ENCODE measurements at places on chromosomes 4 and X. TPM values are rescaled to one million over a fixed set of nuclear protein-coding genes. Genes with fewer than 3 reads are reported as not detected.

The STATH gene
- polyA plus RNA-seq: 0.69 TPM

The SORCS2 gene
- polyA plus RNA-seq: 8.5 TPM

The PNMA3 gene
- polyA plus RNA-seq: 27.2 TPM

The DOK7 gene
- 3.5 TPM for polyA plus RNA-seq

The IL21 gene
- not detected for polyA plus RNA-seq

The TMSB4X gene
- 3,338 TPM for polyA plus RNA-seq

The PGRMC1 gene
- polyA plus RNA-seq: 293 TPM

The PNMA6A gene
- polyA plus RNA-seq: 17.6 TPM

The NAP1L3 gene
- polyA plus RNA-seq: 19.3 TPM

The LNX1 gene
- polyA plus RNA-seq: 22.4 TPM

The MSX1 gene
- polyA plus RNA-seq: 1.1 TPM

The SNCA gene
- polyA plus RNA-seq: 57.3 TPM

The OCIAD1 gene
- polyA plus RNA-seq: 275 TPM

- no peak for DNase-seq
Measured at GRCh38 chr4:8066336-8066931, 92.2 kb downstream of the ABLIM2 start.

DNA sequence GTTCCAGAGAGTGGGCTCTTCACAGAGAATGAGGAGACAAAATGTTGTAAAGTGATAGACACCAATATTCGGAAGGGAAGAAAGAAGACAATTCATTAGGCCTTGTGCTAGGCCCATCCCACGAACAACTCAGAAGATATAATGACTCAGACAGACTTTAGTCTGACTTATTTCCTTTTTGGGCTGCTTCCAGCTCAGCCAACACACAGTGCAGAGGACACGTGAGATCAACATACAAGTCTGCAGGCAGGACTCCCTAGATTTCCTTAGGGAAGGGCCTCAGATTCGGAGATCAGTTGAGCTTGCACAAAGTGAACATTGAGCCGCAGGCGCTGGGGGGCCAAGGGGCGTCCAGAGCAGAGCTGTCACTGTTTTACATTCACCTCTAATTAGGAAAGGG lies 290.7 kb upstream of the TENM3 start:
- DNase-seq: no peak

- DNase-seq: peak; percentile 22
Measured at GRCh38 chrX:150772150-150772970, 79.2 kb downstream of the MTMR1 start.

GRCh38 chr4:175435381-175435783 lies 376.7 kb downstream of the GPM6A start:
- DNase-seq: no peak

- no peak for DNase-seq
Measured at GRCh38 chrX:10566716-10567097, 53.7 kb downstream of the MID1 start.

GRCh38 chrX:4844376-4844775 lies 1130.9 kb upstream of the PRKX start:
- no peak for DNase-seq

GRCh38 chr4:16788868-16789267 lies 109.6 kb downstream of the LDB2 start:
- DNase-seq: no peak

- no peak for DNase-seq
Measured at GRCh38 chrX:151793886-151794285, 59.3 kb downstream of the CNGA2 start.

- DNase-seq: no peak
Measured at GRCh38 chr4:146062340-146062739, 113.2 kb upstream of the LSM6 start.

DNA sequence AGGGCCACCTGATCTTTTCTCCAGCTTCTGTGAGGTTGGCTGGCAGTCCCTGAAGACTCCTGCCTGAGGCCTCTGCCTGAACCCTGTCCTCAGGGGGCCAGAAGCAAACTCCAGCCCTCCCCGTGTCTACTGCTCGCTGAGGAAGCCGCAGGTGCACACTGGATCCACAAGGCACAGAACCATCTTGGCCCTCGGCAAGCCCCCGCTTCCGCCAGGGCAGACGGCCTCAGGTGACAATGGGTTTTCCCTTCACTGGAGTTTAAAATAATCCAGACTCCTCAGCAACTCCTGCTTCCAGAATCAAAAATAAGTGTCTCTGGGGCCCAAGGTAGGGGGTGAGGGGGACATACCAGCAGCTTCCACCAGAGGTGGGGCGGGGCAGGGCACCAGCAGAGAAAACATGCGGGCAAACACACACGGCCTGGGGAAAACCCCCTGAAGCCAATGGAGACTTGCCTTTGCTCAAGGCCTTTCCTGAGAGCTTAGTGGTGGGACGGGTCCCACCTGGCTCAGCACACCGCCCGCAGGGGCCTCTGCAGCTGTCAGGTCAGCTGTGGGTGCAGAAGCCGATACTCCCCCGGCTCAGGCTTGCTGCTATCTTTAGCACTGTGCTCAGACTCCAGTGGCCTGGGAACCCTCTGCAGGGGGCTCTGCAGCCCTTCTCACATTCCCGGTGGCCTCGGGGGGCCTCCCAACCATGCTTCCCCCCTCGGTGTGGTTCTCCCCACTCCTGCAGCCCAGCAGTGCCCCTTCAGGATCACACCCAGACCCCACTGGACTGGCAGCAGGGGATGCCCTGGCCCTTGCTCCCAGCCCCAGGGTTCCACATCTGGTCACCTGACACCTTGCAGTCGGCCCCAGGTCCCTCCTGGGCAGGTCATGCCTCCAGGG lies 1.9 kb downstream of the MYL5 start:
- no peak for DNase-seq

DNA sequence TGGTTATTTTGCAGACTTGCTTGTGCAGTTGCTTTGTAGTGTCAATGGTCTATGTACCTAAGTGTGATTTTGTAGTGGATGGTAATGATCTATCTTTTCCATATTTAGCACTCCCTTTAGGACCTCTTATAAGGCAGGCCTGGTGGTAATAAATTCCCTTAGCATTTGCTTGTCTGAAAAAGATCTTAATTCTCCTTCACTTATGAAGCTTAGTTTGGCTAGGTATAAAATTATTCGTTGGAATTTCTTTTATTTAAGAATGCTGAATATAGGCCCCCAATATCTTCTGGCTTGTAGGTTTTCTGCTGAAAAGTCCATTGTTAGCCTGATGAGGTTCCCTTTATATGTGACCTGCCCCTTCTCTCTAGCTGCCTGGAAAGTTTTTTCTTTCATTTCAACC lies 10.6 kb upstream of the HSD17B13 start:
- DNase-seq: no peak

GRCh38 chrX:110847334-110847733 lies 51.7 kb upstream of the CHRDL1 start:
- peak; percentile 53 for DNase-seq

DNA sequence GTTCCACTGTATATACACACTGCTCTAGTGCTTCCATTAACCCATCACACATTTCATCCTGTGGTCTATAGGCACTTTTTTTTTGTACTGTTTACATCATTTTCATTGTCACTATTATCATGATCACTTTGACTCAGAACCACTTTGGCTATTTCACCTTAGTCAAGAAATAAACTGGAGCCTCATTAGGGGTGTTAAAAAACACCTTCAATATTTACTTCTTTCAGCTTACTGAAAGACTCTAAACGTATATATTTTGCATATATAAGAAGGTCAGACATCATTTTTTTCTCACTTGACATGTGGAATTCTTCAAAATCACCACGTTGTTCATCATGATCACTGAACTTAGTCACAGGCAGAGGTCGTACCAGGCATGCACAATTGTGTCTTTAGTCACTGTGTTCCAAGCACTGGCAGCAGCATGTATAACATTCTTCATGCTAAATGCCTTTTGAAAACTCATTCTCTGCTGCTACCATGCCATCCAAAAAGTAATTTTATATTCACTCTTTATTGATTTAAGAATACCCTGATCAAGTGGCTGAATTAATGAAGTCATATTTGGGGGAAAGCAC lies 229.2 kb upstream of the ARSJ start:
- no peak for DNase-seq

GRCh38 chr4:28176942-28177341 lies 1316.3 kb downstream of the STIM2 start:
- no peak for DNase-seq

- no peak for DNase-seq
Measured at GRCh38 chrX:103517246-103517645, 2.0 kb downstream of the RAB40A start.

DNA sequence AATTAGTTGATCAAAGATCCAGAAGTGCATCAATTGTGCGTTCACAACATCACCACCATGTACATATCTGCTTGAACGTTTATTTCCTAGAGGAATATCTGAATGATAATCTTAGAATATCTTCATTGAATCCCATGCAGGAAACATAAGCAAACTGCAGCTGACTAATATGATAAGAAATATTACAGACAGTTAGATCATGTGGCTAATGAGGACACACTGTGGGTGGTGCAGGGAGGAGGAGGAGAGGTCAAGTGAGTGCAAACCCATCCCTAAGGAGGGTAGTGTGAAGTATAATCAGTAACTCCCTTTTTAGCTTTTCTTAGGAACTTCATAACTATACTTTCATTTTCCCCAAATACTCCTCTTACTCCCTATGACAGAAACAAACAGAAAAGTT lies 58.3 kb upstream of the HPGD start:
- no peak for DNase-seq

DNA sequence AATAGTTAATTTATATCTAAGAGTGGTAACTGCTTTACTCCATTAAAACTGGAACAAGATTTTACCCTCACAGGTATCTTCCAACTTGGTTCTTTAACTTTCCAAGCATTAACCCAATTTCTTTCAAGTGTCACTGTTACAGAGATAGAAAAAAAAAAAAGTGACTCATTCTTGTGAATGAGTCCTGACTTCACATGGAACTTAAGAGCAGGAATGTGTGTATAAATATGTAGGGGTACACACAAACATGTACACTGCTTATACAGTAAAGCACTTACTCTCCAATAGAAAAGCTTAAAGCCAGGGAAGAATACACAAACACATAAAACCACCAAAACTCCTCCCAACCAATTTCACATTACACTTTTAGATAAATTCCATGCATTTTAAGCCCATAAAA lies 38.8 kb downstream of the TAPT1 start:
- no peak for DNase-seq

GRCh38 chr4:101140228-101140627 lies 207.1 kb downstream of the PPP3CA start:
- no peak for DNase-seq

DNA sequence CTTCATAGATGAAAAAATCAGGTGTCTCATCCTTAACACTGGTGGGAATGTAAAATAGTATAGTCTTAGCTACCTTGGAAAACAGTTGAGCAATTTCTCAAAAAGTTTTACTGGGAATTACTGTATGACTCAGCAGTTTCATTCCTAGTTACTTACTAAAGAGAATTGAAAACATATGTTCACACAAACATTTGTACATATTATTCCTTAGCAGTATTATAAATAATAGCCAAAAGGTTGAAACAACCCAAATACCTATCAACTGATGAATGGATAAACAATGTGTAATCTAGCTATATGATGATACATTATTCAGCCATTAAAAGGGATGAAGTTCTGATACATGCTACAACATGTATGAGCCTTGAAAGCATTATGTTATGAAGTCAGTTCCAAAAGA lies 41.7 kb downstream of the RBM46 start:
- no peak for DNase-seq

DNA sequence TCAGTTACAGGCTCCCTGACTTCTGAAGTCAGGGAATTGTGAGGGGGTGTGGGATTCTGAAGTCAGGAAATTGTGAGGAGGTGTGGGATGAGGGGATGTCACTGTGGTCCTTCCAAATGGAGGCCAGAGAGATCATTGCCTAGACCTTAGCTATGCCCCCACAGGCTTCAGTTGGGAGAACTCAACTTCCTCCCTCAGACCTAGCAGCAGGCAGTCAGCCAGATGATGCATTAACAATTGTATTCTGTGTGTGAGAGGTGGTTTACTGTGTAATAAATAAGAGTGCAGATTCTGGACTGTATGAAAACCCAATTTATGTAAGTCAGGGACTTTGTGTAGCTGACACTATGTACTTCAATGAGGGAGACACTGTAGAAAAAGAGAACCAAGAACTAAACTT lies 65.7 kb downstream of the FREM3 start:
- no peak for DNase-seq

GRCh38 chr4:8586671-8587468 lies 5.7 kb upstream of the CPZ start:
- no peak for DNase-seq

DNA sequence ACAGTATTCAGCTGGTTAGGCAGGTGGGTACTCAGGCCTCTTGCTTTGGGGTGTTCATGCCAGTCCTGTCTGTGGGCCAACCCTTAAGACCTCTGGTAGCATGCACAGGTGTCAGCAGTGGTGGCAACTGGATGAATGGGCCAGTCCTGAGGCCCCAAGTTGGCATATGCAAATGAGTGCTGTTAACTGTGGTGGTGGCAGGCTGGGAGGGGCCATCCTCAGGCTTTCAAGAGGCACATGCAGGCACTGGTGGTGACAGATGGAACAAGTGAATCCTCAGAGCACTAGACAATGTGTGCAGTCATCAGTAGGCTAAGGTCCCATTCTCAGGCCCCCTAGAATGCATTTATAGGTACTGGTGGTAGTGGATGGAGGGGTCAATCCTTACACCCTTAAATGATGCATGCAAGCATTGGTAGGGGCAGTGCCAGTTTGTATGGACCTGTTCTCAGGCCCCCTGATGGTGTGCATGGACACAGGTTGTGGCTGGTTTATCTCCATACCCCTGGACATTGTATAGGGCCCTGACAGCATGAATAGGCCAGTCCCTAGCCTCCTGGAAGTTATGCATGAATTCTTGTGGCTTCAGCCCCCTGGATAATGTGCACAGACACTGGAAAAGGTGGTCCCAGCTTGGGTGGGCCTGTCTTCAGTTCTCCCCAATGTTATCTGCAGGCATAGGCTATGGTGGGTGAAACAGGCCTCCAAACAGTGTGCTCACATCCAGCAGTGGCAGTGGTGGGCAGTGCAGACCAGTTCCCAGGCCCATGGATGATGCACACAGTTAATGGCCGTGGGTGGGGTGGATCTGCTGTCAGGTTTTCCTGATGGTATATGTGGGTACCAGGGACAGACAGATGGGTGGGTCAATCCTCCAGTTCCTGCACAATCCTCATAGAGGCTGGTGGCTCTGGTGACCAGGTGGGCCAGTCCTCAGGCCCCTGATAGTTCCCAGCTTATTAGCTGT lies 24.7 kb downstream of the TECRL start:
- DNase-seq: no peak

GRCh38 chrX:151722241-151722846 lies 6.5 kb downstream of the FATE1 start:
- no peak for DNase-seq

- no peak for DNase-seq
Measured at GRCh38 chr4:163271555-163272127, 60.8 kb downstream of the NPY1R start.

GRCh38 chr4:168259096-168259495 lies 59.5 kb downstream of the DDX60 start:
- DNase-seq: no peak

DNA sequence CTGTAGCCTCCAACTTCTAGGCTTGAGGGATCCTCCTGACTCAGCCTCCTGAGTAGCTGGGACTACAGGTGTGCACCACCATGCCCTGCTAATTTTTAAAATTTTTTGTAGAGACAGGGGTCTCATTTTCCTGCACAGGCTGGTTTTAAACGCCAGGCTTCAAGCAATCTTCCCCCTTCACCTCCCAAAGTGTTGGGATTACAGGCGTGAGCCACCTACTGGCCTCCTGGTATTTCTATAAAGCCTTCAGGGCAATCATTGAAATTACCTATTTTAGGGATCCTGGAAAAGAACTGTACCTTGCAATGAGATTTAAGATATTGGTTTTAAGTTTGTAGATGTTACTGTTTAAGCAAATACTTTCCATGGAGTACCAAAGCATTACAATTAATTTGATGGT lies 13.5 kb upstream of the PLS3 start:
- DNase-seq: no peak

GRCh38 chr4:84412062-84412461 lies 87.0 kb downstream of the NKX6-1 start:
- no peak for DNase-seq
